ENCODE measurements at places on chromosomes 1 and 21.

GRCh38 chr1:109160071-109160840 lies 46.3 kb downstream of the ELAPOR1 start:
- no peak for DNase-seq

GRCh38 chr1:244796719-244797406 lies 38.6 kb upstream of the COX20 start:
- peak; percentile 60 for DNase-seq

- DNase-seq = no peak
These were observed 3.3 kb upstream of the MTARC1 start for GRCh38 chr1:220783453-220783852.

DNA sequence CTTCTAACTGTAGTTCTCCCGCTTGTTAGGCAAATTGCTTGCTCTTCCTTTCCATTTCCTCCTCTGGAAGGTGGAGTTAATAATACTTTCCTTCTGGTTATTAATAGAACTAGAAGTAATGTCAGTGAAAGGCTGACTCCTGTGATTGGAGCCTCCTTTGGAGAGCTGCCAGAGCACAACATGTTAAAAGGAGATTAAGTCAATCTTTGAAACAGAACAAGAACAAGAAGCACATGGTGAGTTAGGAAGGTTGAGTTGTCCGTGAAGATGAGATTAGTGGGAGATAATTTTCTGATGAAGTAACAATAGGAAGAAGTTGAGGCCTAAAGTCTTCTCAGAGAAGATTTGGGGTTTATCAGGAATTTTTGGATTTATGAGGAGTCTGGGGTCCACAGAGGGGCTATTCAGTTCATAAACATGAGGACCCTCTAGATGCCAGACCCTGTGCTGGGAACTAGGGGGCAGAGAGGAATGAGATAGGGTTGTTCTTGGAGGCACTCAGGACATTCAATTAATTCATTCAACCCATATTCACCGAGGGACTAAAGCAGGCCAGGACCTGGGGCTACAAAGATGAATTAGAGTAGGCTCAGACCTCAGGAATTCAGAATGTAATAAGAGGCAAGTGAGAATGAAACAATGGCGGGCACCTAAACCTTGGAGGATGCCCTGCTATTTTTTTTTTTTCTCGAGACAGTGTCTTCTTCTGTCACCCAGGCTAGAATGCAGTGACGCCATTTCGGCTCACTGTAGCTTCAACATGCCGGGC lies 40.7 kb upstream of the DHCR24 start:
- peak; percentile 78 for DNase-seq

DNA sequence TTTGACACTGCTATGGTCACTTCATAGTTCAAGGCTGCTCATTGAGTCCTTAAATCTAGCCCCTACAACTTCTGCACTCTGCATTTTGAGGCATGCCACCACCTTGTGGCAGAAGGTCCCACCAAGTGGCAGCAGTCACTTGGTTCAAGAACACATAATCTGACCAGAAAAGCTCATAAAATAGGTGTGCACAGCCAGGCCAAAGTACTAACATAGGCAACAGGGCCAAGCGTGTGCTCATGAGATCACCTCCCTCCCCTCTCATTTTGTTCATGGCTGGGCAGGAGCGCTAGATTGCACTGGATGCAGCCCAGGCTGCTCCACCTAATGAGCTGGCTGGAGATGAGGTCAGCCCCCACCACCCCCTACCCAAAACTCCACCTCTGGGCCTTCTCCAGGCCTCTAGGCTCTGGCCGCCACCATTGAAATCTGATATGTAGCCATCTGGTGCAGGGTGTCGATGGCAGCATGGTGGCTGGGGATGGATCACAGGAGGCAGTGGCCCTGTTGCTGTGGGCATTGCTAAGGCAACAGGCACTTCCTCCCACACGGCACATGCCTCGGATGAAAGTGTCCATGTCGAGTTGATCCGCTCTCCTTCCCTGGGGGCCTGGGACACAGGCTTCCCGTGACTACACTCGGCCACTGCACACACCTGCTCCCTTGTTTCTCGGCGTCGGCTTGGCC lies 193.2 kb downstream of the TRABD2B start:
- no peak for DNase-seq
